ENCODE measurements at places on chromosomes 11 and 22. TPM values are rescaled to one million over a fixed set of nuclear protein-coding genes. Genes with fewer than 3 reads are reported as not detected.

The BATF2 gene
- 0.62 TPM for total RNA-seq

The DNAJB7 gene
- total RNA-seq: not detected

The APOL5 gene
- not detected for total RNA-seq

The MS4A6E gene
- total RNA-seq: not detected

The OR5L2 gene
- total RNA-seq: not detected

The TYR gene
- total RNA-seq: 4.2 TPM

The OR10A5 gene
- total RNA-seq: not detected

The SMC1B gene
- not detected for total RNA-seq

The MMP13 gene
- total RNA-seq: not detected

The CFAP300 gene
- 1.4 TPM for total RNA-seq

The DLG2 gene
- 41.2 TPM for total RNA-seq

The FOSL1 gene
- total RNA-seq: 6.9 TPM

The MIOX gene
- total RNA-seq: not detected

The OR4C5 gene
- not detected for total RNA-seq

The THRSP gene
- 13.0 TPM for total RNA-seq

The CCDC188 gene
- 1.7 TPM for total RNA-seq

The OR4C3 gene
- total RNA-seq: not detected

The GAL3ST1 gene
- total RNA-seq: 6.4 TPM

The SSTR3 gene
- not detected for total RNA-seq

The CASP5 gene
- not detected for total RNA-seq

The AIP gene
- 43.3 TPM for total RNA-seq

The TSGA10IP gene
- not detected for total RNA-seq

The SLC25A18 gene
- 1.2 TPM for total RNA-seq

The PAMR1 gene
- 12.7 TPM for total RNA-seq

The UBE4A gene
- 46.1 TPM for total RNA-seq

The ISX gene
- total RNA-seq: 0.13 TPM

The IL17REL gene
- total RNA-seq: not detected

The SF3B2 gene
- 120 TPM for total RNA-seq

The APOA1 gene
- total RNA-seq: not detected

The HIC2 gene
- total RNA-seq: 3.8 TPM

The FDXACB1 gene
- total RNA-seq: 4.2 TPM

All from lower leg skin (tissue), 4 donors.